ENCODE measurements at places on chromosomes 16 and 17.

- DNase-seq, result no peak
These were observed 90.5 kb downstream of the CA4 start for GRCh38 chr17:60240290-60240689.

DNA sequence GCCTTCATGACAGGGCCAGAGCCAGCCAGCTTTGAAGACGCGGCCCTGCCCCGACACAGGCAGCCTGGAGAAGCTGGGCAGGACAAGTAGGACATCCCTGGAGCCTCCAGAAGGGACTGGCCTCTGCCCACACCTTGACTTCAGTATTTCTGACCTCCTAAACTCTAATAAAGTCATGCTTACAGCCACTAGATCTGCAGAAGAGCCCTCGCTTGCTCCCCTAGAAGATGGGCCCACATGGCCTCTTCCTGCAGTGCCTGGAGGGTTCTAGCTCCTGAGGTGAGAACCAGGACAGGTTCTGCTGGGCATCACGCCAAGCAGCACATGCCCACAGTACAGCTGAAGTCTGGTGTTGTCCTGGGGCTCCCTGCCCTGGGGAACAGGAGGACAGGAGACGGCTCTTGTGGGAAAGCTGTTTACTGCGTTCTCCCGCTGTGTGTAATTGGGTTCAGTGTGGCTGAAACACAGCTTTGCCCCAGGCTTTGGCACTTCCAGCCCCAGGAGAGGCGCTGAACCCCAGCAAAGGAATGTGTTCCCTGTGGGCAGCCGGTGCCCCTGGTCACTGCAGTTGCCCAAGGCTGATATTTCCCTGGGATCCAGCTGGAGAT lies 2.6 kb downstream of the APRT start:
- no peak for DNase-seq

- no peak for DNase-seq
These were observed 435.0 kb downstream of the TMEM114 start for GRCh38 chr16:8155275-8155674.

- DNase-seq, result no peak
These were observed 42.1 kb upstream of the MLYCD start for GRCh38 chr16:83856792-83857191.

GRCh38 chr17:70886648-70887047 lies 717.3 kb downstream of the KCNJ2 start:
- DNase-seq, result no peak

GRCh38 chr16:17988839-17989238 lies 347.7 kb downstream of the NPIPA8 start:
- no peak for DNase-seq

GRCh38 chr16:50665128-50665878 lies 15.8 kb downstream of the SNX20 start:
- peak; percentile 58 for DNase-seq

DNA sequence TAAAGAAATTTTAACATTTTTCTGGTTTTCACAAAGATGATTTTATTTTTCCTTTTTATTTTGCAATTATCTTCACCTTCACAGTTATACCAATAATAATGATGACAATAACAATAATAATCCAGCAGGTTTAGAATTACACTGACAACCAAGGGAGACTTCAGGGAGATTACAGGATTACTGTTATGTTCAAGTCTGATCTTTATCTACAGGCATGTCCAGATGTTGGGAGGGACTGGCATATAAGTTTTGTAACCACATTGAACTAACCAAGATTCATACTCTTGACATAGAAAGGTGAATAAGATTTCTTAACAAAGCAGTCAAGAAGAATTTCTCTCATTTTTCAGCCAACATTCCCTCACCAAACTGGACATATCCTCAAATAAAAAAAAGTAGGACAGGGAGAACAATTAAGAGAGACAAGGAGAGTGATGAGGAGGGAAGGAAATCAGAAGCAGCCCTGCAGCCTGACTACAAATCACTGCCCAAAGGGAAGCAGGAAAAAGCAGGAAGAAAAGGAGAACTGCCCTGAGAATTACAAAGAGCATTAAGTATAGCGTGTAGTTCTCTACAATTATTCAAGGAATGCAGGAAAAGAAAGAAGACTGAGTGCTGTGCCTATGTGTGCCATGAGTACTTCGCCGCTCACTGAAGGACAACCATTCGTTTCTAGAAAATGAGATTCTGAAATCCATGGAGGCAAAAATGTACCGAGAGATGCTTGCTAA lies 155.7 kb upstream of the C17orf78 start:
- DNase-seq, result no peak

GRCh38 chr17:41976142-41976768 lies 9.7 kb downstream of the CNP start:
- no peak for DNase-seq

GRCh38 chr16:88279998-88280397 lies 102.8 kb upstream of the ZNF469 start:
- DNase-seq, result no peak

GRCh38 chr17:75639771-75640555 lies 6.7 kb downstream of the SMIM5 start:
- DNase-seq, result no peak

DNA sequence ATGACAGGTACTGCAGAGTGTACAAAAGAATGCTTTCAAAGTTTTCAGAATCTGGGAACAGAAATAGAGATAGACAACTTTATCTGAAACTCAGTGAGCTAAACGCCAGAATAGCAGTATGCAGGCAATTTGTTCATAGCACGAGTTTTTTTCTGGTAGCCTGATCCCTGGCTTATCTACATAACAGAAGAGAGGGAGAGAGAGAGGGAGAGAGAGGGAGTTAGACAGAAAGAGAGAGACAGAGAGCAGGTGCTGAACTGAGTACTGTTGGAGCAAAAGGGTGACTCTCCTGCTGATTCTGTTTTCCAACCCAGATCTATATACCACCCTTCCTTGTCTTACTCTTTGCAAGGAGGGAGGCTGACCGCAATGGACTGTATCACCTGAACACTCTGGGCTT lies 388.0 kb upstream of the CA10 start:
- DNase-seq, result no peak

- no peak for DNase-seq
These were observed 47.6 kb upstream of the RBBP6 start for GRCh38 chr16:24491731-24492130.

DNA sequence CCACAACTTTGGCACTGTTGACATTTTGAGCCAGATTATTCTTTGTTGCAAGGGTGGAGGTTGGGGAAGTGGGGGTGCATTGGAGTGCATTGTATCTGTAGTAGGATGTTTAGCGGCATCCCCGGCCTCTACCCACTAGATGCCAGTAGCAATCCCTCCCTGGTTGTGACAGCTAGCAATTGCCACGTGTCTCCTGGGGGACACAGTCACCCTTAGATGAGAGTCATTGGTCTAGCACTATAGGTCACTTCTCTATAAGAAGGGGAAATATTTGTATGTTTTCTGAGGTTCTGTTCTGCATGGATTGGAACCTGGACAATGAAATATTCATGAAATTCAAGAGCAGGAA lies 32.4 kb downstream of the MSI2 start:
- DNase-seq, result no peak

- DNase-seq, result no peak
These were observed 5.7 kb downstream of the CTRB1 start for GRCh38 chr16:75224306-75225082.

DNA sequence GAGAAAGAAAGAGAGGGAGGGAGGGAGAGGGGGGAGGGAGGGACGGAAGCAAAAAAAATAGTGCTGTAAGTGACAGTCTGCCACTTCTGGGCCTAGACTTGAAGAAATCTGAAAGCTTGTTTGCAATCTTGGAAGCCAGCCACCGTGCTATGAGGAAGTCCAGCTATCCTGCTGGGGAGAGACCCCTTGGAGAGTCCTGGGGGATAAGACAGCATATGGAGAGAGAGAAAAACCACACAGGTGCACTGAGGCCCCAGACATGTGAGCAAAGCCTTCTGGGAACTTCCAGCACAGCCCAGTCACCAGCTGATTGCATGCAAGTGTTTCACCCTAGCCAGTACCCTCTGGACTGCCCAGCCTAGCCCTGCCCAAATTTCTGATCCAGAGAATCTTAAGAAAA lies 12.6 kb upstream of the ALOX12B start:
- peak; percentile 77 for DNase-seq

GRCh38 chr17:917391-917811 lies 62.2 kb downstream of the NXN start:
- DNase-seq, result no peak

- no peak for DNase-seq
These were observed 592 bp downstream of the ALDOA start for GRCh38 chr16:30065943-30066760.

GRCh38 chr16:11629071-11630030 lies 38.9 kb upstream of the SNN start:
- peak; percentile 62 for DNase-seq

- DNase-seq, result no peak
These were observed 86.5 kb downstream of the SNX29 start for GRCh38 chr16:12063004-12063395.

- no peak for DNase-seq
These were observed 169.3 kb downstream of the RAB11FIP4 start for GRCh38 chr17:31560616-31561235.

DNA sequence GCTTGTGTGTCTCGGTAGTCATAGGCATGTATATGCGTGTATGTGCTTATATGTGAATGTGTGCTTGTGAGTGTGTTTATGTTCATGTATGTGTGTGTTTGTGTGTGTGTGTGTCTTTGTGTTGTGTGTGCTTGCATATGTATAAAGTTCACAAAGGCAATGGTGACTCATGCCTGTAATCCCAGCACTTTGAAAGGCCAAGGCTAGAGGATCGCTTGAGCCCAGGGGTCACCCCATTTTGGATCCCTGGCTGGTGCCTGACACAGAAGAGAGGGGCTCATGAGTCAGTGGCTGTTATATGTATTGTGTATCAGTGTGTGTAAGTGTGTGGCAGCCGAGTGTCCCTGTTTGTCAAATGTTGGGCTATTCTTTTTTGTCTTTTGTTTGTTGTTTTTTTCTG lies 69.3 kb downstream of the ABCC1 start:
- no peak for DNase-seq

GRCh38 chr16:23182679-23183542 lies at the start of gene SCNN1G:
Gene SCNN1G (plus strand): TSS chr16:23182745. CDS start chr16:23186272, 3,527 bp downstream.
- DNase-seq, result peak; percentile 34

DNA sequence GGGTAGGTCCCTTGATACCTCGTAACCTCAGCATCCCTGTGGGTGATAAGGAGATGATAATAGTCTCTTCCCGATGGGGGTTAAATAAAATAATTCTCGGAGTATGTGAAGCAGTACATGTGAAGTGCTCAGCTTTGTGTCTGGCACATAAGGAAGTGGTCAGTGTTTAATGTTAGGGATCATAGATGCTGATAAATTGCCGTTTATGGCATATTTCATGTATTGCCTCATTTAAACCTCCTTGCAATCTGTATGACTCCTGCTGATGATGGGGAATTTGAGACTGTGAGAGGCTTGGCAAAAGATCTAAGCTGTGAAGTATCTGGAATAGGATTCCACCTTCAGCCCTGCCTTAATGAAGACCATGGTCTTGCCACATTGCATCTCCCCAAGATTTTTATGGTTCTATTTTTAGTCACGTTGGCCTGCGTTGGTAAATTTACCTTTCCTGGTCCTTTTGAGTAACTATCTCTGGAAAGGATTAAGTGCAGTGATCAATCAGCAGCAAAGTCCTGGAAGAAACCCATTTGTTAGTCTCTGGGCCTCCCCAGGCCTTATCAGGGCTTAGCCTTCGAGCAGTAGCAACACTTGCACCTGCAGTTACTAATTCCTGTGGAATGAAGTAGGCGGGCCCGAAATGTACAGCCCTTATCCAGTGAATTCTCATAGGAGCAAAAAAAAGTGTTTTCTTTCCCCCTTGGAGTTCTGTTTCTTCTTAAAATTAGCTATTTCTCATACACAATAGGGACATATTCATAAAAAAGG lies 144.9 kb downstream of the WWOX start:
- DNase-seq, result no peak

DNA sequence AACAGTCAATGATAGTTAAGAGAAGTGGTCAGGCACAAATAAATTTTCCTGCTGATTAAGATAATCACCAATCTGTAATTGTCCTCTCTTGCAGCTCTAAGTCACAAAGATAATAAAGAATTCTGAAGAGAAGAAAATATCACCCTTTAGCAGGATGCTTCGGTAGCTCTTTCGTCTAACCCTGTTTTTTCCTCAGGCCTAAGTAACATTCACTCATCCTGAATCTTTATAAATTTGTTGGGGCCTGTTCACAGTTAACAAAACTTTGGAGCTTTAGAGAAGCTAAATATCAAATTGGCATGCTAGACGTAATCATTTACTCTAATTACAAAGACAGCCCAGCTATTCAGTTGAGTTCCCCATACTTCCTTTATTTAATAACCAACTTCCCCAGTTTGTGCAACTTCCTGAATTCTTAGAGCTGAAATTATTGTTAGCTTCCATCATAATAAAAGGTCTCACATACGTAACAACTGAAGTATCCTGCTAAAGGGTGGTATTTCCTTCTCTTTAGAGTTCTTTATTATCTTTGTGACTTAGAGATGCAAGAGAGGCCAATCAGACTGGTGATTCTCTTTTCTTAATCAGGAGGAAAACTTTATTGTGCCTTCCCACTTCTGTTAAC lies 118.6 kb downstream of the TANGO6 start:
- DNase-seq, result no peak

DNA sequence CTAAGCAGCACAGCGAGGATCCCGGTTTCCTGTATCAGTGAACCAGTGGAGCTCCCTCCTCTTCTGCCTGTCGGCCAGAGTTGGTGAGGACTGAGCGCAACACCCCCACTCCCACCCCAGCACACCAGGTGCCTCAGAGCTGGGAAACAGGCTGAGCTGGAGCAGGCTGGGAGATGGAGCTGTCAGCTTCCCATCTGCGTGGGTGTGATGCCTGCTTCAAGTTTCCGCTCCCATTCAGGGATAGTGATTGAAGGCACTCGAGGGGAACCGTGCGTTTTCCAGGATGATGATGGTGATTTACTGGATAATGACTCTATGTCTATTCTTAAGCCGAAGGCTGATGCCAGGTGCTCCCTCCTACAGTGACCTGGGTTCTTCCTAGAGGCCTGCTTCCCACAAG lies 144.5 kb downstream of the TMEM132E start:
- no peak for DNase-seq

Data from NCI-H2171 treated with DMSO at 0.1 percent for 48 hours (cell line).